ENCODE measurements at places on chromosomes 5 and 9. TPM values are rescaled to one million over a fixed set of nuclear protein-coding genes. Genes with fewer than 3 reads are reported as not detected.

Gene HAND1
- 2.6 TPM for total RNA-seq

- no peak for DNase-seq
Measured at GRCh38 chr5:62284946-62285891, 20.8 kb upstream of the KIF2A start.

Gene C5orf34
- 7.0 TPM for total RNA-seq

DNA sequence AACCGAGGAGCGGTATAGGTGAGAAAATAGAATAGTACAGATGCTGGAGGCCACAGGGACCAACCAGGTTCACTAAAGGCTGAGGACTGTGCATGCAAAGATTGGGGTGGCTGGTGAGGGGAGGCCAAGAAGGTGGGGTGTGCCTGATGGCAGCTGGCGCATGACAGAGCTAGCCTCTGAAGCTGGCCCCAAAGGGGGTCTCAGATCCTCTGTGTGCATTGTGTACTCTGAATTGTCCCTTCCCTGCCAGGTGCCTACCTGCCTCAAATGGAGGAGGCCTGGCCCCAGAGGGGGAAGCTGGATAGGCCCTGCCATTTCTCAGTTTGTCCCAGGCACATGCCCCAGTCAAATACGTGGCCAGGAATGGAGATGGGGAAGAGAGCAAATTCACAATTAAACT lies 63.1 kb downstream of the CRB2 start:
- no peak for DNase-seq

DNA sequence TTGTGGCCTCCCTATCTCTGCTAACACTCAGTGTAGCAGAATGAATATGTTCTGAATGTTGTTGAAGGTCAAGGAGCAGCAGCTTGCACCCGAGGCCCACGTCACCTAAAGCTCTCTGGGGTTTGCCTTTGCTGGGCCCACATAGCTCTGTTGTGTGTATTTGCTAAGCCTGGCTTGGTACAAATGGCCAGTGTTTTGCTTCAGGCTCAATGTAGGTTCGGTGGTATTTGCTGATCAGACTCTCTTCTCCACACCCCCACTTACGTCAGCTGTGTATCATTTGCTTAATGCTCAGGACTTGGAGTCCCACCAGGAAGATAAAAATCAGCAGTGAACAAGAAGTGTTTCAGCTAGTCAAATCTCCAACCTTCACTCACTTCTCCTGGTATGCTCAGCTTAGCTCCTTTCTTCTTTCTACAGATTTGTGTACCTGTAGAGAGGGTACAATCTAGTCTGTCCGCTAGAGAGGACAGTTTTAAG lies 4.8 kb upstream of the RFESD start:
- DNase-seq = peak; percentile 22

Gene PCDHGA8
- total RNA-seq = 3.9 TPM

- DNase-seq = no peak
Measured at GRCh38 chr9:33404788-33405362, 2.5 kb upstream of the AQP7 start.

GRCh38 chr5:58751222-58751837 lies 168.5 kb downstream of the RAB3C start:
- peak; percentile 63 for DNase-seq

Gene FOXI1
- total RNA-seq = 0.48 TPM

DNA sequence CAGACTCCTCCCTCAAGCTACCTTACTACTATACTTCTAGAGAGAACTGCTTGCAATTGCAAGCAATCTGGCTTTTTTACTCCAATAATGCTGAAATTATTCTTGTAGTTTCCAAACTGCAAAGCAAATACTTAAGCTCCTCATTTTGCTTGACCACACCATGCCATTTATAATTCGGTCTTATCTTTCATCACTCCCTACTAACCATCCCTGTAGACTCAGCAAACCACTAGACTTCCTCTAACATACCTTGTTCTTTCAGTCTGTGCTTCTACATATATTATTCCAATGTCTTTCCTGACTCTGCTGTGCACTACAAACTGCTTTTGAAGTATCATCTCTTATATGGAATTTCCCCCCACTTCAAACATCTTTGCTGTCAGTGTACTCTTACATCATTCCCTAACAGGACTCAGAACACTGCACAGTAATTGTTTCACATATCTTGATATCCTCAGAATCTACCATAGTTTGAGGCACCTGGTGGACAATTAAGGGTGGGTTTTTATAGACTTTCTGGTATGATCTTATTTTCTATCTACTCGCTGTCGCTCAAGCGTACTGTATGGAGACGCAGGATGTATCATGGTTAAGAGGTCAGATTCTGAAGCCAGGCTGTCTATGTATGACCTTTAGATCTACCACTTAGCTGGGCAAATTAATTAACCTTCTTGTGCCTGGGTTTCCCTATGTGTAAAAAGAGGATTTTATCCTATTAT lies 2.8 kb downstream of the IL6ST start:
- DNase-seq = peak; percentile 49

DNA sequence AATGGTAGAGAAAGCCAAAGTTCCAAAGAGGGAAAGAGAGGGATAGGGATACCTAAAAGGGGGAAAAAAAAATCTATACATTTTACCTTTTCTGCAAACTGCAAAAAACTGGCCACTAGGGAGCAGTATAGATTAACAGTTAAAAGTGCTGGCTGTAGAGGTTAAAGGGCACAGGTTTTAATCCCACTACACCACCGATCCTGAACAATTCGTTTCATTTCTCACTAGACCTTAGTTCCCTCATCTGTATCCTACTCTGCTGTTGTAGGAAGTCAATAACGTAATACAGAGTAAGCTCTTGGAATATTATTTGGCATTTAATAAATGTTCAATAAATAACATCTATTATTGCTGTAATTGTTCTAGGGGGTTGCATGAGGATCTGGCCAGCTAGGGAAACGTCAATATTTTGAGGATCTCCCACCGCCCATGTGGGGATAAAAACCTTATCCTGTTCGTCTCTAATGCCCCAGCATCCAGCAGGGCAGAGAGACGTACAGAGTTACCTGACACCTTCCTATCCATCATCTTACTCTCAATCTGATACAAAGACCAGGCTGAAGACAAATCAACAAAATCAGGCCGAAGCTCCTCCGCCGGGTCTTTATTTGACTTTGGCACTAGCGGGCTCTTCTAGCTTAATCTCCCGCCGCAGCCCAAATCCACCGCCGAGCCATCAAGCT lies 757 bp downstream of the CDC26 start:
- peak; percentile 73 for DNase-seq

GRCh38 chr5:155461304-155461703 lies 447.7 kb downstream of the KIF4B start:
- DNase-seq = no peak

DNA sequence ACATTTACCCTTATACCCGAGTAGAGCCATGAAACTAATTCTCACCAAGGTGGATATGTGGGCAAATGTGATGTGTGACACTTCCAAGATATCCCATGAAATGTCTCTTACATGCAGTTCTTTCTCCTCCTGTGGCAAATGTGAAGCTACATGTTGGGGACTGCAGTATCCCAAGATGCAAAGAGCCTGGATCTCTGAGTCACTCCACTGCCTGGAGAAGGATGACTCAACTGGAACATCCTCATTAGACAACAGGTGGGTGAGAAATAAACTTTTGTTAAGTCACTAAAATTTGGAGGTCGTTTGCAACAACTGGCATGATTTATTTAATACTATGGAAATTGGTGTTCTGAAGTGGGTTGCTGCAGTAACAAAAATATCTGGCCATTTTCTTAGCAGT lies 36.5 kb upstream of the TENT4A start:
- no peak for DNase-seq

Gene RABL6
- 40.2 TPM for total RNA-seq

DNA sequence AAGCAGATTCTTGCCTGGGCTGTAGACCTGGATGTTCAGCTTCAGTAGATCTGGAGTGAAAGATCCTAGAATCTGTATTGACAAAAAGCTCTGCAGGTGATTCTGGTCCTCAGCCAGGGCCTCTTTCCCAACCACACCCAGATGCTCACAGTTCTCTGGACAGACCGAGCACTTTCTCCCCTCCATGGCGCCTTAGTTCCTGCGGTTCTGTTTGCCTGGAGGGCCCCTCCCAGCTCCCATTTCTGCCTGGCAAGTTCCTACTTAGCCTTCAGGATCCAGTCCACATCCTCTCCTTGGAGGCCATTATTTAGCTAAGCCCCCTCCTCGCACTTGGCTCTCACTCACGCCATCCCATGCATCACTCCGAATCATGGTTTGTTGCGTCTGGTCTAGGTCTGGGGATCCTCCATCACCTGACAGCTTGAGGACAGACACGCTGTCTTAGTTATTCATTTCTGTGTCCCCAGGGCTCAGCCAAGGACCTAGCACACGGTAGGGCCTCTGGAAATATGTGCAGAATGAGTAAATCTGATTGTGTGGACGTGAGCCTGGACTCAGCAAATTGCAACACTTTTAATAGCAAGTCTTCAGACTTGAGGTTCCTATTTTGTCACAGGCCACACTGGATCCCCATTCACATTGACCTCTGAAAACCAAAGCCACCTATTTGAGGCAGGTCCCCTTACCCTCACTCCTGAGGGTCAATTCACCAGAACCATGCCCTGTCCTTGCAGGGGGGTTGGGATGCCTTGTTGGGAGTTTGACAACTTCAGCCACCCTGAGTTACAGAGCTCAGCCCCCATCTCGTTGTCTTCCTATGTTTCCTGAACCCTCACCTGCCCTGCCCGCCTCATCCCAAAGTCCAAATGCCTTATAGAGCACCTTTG lies 50.7 kb downstream of the COL15A1 start:
- DNase-seq = no peak

Gene TAF11L6
- total RNA-seq = not detected

Gene SLU7
- 26.2 TPM for total RNA-seq

- DNase-seq = no peak
Measured at GRCh38 chr5:176528301-176528700, 8.9 kb downstream of the RNF44 start.
